ENCODE measurements at places on chromosomes 3 and 15.

GRCh38 chr3:130527426-130527825 is 10.4 kb downstream of the COL6A6 start:
- DNase-seq, result no peak

- no peak for DNase-seq
These were observed 154.3 kb downstream of the TMEM108 start for GRCh38 chr3:133192363-133192945.

- DNase-seq, result peak; percentile 50
These were observed 40.3 kb downstream of the KCNAB1 start for GRCh38 chr3:156160647-156161046.

DNA sequence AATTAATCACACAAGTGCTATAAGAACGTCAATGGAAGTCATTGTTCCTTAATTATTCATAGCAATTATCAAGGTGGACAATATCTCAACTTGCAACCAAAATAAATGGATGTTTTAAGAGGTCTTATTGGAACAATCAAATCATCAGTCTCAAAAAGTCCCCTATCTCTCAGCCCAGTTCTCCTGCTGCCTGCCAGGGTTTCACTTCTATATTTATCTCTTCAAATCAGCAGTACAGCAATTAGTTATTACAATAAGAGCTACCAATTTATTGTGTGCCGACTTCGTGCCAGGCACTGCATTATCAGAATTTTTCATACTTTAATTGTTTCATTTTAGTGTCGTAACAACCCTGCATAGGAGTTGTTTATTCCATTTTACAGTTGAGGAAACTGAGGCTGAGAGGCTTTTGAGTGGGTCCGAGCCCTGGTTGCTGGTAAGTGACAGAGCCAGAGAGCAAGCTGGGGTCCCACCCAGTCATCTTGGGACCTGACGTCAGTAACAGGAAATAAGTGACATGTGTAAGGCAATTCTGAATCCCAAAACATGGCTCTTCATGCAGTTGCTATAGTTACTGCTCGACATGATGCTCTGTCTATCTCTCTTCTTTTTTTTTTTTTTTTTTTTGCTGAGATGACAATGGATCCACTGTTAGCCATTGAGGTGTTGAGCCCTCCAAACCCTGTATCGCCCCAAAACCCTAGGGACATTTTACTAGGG is 8.8 kb upstream of the KCTD6 start:
- DNase-seq, result no peak

DNA sequence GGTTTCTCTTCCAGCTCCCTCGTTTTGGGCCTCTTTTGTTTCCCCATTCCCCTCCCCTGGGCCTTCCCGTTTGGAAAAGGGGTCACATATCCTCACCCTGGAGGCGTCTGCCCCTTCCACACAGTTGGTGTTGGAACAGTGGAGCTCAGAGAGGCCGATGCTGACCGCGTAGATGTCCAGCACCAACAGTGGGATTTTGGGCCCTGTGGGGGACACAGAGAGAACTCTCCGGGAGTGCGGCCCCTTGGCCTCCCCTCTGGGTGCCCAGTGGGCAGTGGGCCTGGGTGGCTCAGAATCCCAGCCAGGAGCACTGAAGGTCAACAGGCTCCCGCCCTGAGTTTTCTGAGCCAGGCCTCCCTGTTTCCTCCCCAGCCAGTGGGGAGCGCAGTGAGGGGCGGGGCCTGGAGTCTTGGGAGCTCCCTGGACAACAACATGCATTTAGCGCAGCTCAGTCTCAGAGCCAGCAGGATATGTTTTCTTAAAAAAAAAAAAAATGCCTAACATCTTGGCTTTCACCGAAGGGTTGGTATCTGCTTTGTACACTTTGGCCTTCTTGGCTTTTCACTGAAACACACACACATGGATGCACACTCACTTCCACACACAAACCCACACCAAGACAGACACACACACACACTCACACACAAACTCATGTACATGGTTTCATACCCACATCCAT is 670 bp upstream of the ISLR start:
- DNase-seq, result no peak

- DNase-seq, result no peak
These were observed 95.9 kb upstream of the TNIK start for GRCh38 chr3:171556148-171556547.

- DNase-seq, result no peak
These were observed 112.2 kb upstream of the SLC4A7 start for GRCh38 chr3:27596334-27596841.

- DNase-seq, result no peak
These were observed 72.0 kb downstream of the LARS2 start for GRCh38 chr3:45460361-45460760.

DNA sequence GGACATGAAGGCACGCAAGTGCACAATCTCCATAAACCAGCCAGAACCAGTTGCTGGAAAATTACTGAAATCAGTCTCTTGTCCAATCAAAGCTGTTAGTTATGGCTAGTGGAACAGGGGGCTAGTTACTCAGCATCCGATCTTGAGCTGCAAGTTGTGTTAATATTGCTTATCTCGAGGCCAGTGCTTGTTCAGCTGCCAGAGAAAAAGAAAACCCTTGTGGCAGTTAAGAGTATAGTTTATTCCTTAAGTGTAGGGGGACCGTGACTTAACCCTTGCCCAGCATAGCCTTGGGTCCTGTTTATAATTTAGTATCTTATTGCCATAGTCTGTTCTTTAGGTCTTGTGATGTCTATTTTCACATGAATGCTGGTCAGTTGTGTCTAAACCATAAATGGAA is 268.5 kb downstream of the CD47 start:
- no peak for DNase-seq

- no peak for DNase-seq
These were observed 78.7 kb downstream of the KLF13 start for GRCh38 chr15:31405200-31405920.

DNA sequence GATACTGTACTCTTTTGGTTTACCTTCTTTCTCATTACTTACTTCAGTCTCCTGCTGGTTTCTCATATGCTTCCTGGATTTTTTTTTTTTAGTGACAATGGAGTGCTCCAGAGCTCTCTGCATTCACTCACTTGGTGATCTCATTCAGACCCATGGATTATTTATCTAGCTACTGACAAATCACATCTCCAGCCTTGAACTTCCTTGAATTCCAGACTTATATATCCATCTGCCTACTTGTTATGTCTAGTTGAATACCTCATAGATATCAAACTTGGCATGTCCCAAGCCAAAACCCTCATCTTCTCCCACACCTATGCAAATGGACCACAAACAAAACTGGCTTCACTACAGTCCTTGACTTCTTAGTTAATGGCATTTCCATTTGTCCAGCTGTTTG is 234.7 kb upstream of the ZPLD1 start:
- no peak for DNase-seq

DNA sequence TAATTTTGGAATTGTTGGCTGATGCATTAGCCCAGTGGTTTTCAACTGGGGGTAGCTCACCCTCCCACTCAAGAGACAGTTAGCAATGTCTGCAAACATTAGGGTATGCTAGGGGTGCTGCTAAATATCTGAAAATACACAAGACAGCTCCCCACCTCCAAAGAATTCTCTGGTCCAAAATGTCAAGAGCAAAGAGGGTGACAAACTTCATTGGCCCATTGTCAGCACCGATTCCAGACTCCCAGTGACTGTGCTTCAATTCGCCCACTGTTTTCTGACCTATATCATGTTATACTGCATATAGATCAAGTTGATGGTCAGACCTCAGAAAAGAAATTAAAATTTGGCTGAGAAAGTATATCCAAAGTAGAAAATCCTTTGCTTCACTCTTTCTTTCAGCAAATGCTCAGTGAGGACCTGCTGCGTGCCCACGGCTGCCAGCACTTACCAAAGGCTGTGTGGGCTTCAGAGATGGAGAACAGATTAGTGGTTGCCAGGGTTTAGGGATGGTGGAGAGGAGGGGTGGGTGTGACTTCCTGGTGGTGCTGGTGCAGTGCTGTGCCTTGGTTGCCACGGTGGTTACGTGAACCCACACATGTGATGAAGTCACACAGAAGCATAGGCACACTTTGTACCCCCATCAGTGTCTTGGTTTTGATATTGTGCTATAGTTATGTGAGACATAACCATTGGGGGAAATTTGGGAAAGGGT is 204.0 kb downstream of the PLCL2 start:
- peak; percentile 12 for DNase-seq

DNA sequence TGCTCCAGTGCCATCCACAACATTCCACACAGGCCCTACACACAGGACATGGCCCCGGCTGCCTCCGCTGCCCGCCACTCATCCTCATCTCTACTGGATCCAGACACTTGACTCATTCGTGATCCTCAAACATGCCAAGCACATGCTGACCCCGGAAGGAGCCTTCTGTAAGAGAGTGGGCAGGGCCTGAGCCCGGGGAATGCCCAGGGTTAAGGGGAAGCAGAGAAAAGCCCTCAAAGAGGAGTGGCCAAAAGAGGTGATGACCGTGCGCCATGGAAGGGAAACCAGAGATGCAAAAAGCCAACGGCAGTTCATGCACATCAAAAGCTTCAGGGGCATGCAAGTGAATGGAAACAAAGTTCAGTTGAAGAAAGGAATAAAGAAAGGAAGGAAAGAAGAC is 46.1 kb downstream of the RFTN1 start:
- DNase-seq, result no peak

DNA sequence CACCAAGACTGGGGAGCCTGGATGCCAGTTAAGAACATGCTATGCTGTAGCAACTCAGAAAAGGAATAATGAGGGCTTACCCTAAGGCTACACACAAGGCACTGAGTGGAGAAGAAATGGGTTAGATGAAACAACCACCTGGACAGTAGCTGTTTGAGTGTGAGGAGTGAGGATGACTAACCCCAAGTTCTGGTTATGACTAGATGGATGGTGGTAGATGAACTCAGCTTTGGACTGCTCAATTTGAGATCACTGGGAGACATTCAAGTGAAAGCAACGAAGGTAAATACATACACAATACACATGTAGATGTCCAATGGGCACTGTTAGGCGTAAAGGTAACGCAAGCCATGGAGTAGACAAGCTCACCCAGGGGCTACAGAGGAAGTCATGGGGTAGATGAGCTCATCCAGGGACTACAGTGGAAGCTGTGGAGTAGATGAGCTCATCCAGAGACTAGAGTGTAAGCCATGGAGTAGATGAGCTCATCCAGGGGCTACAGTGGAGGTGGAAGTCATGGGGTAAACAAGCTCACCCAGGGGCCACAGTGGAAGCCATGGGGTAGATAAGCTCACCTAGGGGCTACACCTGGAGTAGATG is 98.3 kb downstream of the ANO10 start:
- no peak for DNase-seq

DNA sequence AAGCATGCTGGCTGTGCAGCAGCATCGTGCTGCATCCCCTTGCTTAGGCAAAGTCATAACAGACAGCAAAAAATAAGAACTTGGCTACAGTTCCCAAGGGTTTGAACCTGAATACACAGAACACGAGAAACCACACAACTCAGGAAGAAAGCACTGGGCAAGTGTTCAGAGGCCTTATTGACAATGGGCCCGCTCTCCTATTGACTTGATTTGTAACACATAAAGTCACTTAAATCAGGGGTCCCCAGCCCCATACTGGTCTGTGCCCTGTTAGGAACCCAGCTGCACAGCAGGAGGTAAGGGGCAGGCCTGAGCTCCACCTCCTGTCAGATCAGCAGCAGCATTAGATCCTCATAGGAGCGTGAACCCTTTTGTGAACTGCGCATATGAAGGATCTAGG is 145.1 kb downstream of the LSAMP start:
- no peak for DNase-seq

DNA sequence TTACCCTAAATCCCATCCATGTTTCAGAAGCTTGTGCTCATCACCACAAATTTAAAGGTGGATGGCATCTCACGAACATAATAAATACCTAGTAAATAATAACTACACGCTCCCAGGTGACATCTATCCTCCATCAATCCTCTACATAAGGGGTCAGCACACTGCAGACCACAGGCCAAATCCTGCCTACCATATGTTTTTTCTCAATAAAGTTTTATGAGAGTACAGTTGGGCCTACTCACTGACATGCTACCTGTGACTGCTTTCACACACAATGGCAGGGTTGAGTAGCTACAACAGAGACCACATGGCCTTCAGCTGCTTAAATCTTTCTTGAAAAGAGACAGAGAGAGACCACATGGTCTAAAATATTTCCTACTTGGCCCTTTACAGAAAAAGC is 105.9 kb downstream of the LMLN start:
- DNase-seq, result no peak

- DNase-seq, result no peak
These were observed 374.0 kb downstream of the KCNH8 start for GRCh38 chr3:19522305-19522704.

DNA sequence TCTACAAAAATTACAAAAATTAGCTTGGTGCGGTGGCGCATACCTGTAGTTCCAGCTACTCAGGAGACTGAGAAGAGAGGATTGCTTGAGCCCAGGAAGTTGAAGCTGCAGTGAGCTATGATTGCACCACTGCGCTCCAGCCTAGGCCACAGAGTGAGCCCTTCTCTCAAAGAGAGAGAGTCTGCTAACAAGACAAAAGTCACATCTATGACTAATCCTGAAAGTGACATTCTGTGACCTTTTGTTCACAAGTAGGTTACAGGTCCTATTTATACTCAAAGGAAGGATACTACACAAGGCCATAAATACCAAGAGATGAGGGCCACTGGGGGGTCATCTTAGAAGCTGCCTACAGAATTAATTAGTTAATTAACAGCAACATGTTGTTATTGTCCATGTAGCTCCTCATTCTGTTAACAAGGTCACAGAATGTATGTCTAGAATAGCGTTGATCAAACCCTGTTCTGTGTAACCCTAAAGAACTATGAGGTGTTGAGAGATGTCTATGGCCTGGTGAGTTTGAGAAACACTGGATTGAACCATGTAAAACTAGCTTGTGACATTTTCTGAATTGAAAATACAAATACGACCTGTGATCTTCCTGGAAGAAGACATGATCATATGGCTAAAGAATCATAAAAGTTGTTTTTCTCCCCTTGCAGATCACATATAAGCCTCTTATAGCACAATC is 97.0 kb downstream of the SAMMSON start:
- no peak for DNase-seq

- no peak for DNase-seq
These were observed 148.3 kb downstream of the RBMS3 start for GRCh38 chr3:29429055-29429679.

DNA sequence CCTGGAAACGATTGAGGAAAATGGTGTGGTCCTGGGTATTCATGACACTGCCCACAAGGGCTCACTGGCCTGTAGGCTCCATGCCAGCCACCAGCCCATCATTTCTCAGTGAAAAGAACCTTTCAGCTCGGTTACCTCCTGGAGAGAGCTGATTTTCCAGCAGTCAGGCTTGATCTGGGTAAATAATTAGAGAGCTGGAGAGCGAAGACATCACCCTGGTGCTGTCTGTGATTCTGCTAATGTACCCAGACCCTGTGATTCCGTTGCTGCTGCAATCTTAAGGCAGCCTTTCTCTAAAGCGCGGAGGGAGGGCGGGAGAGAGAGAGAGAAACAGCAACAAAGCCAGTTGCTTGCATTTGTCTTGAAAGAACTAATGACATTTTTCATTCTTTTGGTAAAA is 221.9 kb upstream of the TOPAZ1 start:
- DNase-seq, result no peak

GRCh38 chr3:57097536-57097935 is 37.1 kb downstream of the SPATA12 start:
- no peak for DNase-seq

DNA sequence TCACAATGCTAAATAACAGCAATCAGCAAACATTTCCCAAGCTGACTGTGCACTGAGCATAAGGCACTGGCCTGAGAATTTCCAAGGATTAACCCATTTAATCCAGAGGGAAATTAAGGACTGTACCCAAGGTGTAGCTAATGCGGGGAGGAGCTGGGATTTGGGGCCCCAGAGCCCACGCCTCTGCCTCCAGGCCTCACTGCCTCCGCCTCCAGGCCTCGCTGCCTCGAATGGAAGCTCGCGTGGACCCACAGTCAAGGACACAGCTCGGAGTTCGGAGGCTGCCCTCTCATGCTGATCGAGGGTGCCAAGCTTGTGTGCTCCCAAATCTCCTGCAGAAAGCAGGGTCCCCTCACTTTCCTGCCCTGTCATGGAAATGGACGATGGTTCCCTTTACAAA is 76.5 kb upstream of the SNRPA1 start:
- no peak for DNase-seq

Measured in CD4-positive, CD25-positive, alpha-beta regulatory T cell (primary cell).